Fibroblast of skin of right quadriceps (primary cell): ENCODE measurements at places on chromosomes 6 and 20.

- DNase-seq = no peak
Observed at GRCh38 chr6:161117308-161117707, 125.7 kb downstream of the MAP3K4 start.

DNA sequence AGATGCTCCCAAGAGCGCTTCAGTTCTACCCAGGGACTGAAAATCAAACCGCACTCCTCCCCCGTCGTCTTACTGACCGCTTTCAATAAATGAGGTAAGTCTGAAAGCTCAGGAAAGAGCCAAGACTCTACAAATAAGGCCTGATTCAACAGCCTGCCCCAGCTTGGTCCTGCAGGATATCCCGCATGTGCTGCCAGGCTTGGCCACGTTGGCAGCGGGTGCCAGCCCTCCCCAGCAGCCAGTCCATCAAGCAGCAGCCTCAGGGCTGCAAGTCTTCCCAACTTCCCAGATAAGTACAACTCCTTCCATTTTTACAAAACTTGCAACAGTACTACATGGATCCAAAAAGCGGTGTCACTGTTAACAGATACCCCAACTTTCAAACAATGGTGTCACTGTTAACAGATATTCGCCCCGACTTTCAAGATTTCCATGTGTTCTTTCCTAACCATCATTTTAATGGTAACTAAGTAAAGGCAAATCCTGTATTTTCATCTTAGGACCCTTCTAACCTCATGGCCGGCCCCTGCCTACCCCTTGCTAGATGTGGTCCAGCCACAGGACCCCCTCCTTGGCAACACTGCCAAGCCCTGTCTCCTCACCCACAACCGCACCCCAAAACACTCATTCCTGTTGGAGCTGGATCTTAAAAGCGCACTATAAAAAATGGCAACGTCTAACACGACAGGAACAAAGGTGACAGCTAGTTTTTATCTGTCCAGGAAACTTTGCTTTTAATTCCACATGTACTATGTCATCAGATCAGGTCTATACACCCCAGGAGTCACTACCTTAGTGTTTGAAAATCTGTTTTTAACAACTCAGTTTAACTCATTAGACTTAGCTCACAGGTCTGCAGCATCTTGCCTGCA is 28.0 kb downstream of the DIDO1 start:
- DNase-seq = no peak

GRCh38 chr20:20037960-20038359 is 14.3 kb downstream of the CRNKL1 start:
- DNase-seq = peak; percentile 61

DNA sequence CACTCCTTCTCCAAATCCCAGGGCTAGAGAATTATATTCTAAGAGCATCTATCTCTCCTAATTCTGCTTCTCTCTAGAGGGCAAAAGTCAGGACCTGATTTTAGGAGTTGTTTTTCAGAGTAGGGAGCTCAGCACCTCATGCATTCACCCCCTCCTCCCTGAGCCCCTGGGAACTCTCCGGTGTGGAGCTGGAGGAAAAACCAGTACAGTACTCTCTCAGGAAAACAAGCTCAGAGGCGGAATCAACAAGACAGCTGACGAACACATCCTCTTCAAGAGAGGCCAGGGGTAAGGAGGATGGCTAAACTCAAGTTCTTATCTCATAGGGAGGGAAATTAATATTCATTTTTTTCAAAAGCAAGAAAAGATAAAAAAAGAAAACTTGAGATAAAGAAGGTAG is 120.1 kb upstream of the CDYL start:
- DNase-seq = no peak

DNA sequence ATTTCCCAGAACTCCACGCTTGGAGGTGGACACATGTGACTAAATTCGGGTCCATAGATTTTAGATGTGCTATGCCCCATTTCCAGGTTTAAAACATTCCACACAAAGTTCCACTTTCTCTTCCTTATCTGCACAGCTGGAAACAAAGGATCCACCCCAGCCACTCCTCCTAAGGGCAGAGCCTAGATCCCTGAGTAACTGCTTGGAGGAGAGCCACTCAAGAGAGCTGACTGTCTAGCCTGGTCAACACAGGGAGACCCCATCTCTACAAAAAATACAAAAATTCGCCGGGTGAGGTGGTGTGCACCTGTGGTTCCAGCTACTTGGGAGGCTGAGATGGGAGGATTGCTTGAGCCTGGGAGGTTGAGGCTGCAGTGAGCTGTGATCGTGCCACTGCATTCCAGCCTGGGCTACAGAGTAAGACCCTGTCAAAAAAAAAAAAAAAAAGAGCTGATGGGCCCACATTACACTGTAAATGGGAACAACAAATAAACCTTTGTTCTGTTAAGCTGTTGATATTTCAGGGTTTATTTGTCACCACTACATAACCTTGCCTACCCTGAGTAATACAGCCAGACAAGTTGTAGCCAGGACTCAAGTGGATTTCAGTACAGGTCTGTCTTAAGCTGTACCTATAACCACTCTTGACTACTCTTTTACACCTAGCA is 25.8 kb upstream of the SNRPC start:
- no peak for DNase-seq

- no peak for DNase-seq
Observed at GRCh38 chr6:85353012-85353411, 96.9 kb upstream of the NT5E start.

DNA sequence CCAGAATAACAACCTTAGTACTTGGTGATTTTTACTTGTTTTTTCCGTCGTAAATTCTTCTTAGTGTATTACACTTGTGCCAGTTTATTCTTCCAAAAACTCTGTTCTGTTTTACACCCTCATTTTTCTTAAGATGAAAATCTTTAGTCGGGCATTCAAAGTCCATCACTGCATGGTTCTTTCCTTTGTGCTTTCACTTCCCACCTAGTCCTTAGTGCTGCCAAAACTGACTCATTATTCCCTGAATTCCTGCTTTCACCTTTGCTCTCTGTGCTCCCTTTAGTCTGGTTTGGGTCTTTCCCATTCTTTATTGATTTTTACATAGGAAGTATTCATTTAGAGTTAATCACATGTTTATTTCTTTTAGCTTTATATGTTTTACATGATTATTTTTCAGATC is 3.3 kb downstream of the TRMT11 start:
- no peak for DNase-seq

DNA sequence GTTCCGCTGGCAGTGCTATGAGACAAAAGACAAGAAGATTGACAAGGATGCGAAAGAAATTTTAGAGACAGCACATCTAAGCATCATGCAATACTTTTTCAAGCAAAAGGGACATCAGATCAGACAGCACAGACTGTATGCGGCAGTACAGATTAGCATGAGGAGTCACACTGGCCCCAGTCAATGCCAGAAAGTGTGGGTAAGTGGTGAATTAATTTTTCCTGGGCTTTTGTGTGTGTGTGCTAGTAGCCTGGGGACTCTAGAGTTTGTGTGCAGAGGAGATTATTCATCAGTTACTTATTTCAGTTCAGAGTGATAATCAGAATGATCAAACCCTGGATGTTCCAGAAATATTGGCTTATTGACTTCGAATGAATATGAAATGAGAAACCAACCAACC is 47.2 kb downstream of the LAMA4 start:
- no peak for DNase-seq

DNA sequence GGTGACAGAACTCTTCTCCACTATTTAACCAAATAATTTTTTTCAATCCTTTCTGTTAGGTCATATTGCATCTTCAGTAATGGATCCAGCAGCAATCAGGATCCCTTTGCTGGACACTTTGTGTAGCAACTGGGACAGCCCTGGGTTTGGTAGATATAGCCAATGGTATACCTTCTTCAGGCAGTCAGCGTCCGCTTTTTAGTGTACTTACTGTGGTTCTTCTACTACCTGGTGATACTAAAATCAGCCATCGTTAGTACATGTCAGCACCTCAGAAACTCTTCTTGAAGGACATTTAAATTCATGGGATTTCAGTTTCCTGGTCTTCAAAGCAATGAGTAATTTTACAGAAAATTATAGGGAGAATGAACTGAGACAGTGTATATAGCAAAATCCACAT is 93.5 kb downstream of the ADGRG6 start:
- no peak for DNase-seq
